Daoy (cell line): ENCODE measurements at places on chromosomes 13 and 19.

- DNase-seq = no peak
Measured at GRCh38 chr19:8101311-8101710, 48.1 kb downstream of the FBN3 start.

DNA sequence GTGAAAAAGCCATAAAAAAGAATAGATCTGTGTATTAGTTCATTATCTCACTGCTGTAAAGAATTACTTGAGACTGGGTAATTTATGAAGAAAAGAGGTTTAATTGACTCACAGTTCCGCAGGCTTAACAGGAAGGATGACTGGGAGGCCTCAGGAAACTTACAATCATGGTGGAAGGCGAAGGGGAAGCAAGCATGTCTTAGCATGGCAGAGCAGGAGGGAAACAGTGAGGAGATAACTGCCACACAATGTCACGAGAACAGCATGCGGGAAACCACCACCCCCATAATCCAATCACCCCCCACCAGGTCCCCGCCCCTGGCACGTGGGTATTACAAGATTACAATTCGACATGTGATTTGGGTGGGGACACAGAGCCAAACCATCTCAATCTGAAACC lies 39.1 kb upstream of the EEF1AKMT1 start:
- no peak for DNase-seq

DNA sequence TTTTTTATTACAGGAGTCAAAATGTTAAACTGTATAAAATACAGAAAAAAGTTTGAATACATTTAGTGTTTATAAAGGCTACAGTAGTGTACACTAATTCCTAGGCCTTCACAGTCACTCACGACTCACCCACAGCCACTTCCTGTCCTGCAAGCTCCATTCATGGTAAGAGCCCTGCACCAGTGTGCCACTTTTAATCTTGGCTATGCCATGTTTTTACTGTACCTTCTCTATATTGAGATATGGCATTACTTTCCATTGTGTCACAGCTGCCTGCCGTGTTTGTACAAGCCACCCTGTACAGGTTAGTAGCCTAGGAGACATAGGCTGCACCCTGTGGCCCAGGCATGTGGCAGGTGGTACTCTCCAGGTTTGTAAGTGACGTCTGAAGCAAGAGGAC lies 32.1 kb downstream of the C1QTNF9 start:
- DNase-seq = no peak

DNA sequence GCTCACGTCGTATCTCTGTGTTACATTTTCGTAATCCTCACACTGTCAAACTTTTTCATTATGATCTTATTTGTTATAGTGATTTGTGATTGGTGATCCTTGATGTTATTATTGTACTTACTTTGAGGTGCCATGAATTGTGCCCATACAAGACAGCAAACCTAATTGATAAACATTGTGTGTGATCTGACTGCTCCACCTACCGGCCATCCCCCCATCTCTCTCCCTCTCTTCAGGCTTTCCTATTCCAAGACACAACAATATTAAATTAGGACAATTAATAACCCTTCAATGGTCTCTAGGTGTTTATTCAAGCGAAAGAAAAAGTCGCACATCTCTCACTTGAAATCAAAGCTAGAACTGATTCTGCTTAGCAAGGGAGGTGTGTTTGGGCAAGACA lies 349.3 kb downstream of the RBM26 start:
- peak; percentile 3 for DNase-seq

DNA sequence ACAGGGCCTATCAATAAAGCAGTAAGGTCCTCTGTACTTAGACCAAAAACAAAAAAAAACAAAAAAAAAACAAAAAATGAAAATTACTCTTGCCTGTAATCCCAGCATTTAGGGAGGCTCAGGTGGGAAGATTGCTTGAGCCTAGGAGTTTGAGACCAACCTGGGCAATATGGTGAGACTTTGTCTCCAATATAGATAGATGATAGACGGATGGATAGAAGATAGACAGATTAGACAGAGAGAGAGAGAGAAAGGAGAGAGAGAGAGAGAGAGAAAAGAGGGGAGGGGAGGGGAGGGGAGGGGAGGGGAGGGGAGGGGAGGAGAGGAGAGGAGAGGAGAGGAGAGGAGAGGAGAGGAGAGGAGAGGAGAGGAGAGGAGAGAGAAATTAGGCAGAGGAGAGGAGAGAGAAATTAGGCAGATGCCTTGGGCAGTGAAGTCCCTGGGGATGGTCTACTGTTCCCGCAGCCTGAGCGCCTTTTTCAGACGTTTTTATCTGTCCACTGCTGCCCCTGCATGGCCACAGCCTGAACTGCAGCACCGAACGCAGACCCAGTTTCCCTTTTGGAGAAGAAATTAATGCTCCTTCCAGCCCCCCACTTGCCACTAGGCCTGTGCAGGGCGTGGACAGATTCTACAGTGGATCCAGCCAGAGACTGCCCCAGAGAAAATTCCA lies 9.8 kb upstream of the ZNF627 start:
- DNase-seq = peak; percentile 74

- no peak for DNase-seq
Measured at GRCh38 chr19:50512999-50513745, 541 bp downstream of the ASPDH start.

DNA sequence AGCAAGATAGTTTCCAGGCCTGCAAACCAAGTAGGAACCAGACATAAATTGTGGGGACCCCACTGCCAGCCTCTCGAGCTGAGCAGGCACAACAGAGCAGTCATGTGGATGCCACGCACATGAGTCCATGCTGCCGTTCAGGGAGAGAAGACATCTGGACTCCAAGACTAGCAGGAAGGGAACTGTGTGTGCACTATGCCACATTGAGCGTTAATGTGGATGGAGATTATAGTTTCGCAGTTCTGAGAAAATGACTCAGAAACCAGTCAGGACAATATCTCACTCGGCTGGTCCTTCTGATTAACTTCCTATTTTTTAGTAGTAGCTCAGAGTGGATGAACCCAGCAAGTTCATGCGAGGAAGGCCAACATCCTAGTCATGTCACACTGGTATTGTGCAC lies 124.9 kb downstream of the CRYL1 start:
- DNase-seq = peak; percentile 13

DNA sequence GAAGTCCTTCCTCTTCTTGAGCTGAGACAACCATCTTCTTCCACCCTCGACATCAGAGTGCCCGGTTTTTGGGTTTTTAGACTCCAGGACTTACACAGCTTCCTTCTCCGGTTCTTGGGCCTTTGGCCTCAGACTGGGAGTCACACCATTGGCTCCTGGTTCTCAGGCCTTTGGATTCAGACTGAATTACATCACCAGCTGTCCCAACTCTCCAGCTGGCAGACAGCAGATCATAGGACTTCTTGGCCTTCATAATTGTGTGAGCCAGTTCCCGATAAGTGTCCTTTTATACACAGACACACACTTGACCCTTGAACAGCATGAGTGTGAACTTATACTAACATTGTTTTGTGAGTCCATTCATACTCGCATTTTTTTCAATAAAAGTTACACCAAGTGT lies 166.0 kb upstream of the UBL3 start:
- no peak for DNase-seq

DNA sequence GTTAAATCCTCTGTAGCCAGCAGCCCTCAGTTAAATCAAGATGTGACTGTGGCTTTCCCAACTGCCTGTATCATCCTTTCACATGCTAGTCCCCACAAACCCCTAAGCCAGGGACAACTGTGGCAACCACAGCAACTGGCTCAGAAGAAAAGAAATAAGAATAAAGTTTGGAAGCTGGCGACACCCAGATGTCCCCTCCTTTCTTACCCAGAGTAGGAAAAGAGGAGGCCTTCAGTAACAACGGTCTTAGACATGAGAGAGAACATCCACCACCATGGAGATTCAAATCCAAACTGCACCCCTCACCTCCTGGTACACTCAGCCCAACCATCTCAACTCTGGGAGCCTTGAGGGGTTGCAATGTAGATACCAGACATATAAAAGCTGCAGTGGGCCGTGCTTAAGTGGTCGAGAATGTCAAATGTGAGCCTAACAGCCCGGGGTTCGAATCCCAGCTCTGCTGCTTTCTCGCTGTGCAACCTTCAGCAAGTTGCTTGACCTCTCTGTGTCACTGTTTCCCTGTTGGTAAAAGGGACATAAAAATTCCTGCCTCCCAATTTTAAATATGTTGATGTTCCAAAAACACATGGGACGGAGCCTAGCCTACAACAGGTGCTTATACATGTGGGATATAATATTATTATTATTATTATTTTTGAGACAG lies 23.8 kb downstream of the ZNRF4 start:
- no peak for DNase-seq

GRCh38 chr13:35995136-35995535 lies 136.0 kb downstream of the DCLK1 start:
- no peak for DNase-seq

DNA sequence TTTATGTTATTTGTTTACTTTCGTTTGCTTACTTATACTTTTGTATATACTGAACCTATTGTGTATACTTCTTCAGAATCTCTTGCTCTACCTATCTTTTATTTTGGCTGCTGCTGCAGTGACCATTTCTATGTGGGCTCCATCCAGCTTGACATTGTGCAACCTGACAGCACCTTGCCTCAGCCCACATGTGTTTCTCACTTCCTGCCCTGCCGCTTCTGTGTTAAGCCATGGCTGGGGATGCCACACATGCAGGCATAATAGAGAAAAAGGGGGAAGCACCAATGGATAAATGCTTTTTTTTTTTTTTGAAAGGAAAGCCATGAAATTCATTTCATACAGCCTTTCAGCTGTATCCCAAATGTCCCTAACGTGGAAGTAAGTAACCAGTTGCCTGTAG lies 147.6 kb downstream of the RBM26 start:
- DNase-seq = no peak

GRCh38 chr13:112812306-112813055 lies 122.6 kb downstream of the ATP11A start:
- no peak for DNase-seq

DNA sequence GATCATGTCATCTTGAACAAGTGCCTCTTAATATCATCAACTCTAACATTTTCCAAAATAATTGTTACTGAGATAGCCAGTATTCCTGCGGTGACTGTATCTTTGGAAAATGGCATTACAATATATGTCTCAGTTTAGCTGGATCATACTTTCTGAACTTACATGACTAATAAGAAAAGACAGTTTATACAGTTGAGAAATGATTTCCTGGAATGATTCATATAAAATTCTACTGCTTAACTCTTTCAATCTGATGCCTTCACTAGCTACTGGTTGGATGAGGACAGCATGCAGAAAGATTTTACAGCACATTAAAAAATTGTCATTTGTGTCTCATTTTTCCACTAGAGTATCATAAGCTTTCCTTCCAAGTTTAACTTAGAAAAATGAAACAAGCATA lies 302.1 kb downstream of the PCDH17 start:
- no peak for DNase-seq

GRCh38 chr19:31070146-31071065 lies 278.8 kb downstream of the TSHZ3 start:
- DNase-seq = no peak

DNA sequence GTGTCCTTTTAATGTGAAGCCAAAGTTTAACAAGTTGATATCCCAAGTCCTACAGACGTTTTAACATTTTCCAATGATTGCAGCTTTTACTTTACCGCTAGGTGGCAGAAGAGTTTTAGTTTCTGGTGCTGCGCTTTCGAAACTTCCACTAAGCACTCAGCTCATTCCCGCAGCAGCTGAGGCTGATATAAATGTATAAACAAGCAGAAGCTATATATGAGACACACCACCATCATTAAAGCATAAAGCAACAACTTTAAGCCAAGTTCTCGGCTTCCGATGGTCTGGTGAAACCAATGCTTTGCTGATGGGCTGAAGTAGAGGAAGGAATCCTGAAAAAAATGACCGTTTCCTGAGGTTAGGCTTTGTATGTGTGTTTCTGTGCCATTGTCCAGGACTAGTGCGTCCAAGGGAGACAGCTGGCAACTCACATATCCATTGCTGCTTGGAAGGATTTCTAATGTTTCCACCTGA lies 753.9 kb downstream of the OLFM4 start:
- DNase-seq = peak; percentile 0
